ENCODE measurements at places on chromosomes 11 and 22.
A peak's percentile ranks its signal among the peaks of the same experiment; 100 is the strongest.

DNA sequence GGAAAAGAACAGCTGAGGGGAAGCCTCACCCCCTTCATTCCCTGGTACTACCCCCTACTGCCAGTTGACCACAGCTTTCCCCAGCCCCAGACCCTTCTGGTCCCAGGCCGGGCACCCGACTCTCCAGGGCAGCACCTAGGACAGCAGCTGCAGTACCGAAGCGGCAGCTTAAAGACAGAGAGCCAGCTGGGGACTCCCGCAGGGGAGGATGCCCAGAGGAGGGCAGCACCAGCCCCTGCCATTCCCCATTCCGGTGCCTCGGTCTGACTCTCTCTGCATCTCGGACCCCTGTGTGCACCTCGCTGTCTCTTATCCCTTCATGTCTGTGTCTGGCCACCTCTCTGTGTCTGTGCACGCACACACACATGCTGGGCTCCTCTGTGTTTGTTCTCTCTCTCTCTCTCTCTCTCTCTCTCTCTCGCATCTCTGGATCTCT is 9.4 kb downstream of the IGSF9B start:
- DNase-seq: no peak

DNA sequence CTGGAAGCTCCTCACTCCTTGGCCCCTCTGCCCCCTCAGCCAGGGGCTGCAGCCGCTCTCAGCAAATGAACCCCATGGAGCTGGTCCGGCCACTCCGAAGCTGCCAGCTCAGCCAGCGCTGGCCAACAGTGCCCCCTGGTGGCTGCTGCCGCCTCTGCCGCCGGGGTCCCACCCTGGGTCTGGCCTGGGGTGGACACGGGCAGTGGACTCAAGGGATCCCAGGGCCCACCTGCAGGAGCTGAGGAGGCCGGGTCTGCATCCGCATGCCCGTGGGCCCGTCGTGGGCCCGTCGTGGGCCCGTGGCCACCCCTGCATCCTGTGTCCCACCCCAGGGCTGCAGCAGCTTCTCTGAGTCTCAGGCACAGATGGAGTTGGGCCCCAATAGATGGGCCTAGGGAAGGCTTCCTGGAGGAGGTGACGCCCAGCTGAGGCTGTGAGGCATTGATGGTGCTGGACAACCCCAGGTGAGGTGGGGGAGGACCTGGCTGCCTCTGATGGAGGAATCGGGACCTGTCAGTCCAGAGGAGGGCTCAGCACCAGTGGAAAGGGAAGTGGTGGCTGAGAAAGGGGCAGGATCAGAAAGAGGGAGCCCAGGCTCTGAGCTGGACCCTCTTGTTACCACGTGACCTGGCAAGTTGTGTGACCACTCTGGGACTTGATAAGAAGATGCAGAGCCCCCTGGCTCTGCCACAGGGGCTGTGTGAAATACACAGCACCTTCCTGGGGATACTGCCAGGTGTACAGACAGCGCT is 522.3 kb downstream of the BRD1 start:
- DNase-seq: peak; percentile 63

- no peak for DNase-seq
Observed at GRCh38 chr11:102810950-102811660, 13.1 kb upstream of the MMP1 start.

- DNase-seq: no peak
Observed at GRCh38 chr11:81573367-81573766, 1160.3 kb downstream of the FAM181B start.

DNA sequence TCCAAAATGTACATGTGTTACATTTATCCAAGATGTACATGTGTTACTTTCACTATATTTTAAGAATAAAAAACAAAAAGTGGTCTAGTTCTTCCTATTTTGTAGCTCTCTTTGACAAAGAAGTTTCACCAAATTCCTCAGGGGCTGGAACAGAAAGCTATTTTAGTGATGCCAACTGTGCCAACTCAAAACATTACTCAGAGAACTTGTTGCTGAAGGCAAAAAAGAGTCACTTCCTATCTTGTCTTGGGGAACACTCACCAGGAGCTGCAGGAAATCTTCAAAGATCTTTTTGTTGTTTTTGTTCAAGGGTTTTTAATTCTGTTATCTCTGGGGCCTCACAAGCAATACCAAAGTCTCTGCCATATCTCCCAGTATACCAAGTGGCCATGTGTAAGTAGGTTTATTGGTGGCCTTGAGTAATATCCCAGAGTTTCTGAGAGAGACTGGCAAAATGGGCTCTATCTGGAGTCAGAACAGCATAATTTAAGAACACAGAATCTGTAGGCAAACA is 13.6 kb upstream of the EED start:
- no peak for DNase-seq

Measured in amygdala (tissue), 56 donors.